ENCODE measurements at places on chromosomes 3 and 15.
A peak's percentile ranks its signal among the peaks of the same experiment; 100 is the strongest.

- peak; percentile 39 for DNase-seq
These were observed 37.6 kb upstream of the SLC9A9 start for GRCh38 chr3:143885780-143886427.

DNA sequence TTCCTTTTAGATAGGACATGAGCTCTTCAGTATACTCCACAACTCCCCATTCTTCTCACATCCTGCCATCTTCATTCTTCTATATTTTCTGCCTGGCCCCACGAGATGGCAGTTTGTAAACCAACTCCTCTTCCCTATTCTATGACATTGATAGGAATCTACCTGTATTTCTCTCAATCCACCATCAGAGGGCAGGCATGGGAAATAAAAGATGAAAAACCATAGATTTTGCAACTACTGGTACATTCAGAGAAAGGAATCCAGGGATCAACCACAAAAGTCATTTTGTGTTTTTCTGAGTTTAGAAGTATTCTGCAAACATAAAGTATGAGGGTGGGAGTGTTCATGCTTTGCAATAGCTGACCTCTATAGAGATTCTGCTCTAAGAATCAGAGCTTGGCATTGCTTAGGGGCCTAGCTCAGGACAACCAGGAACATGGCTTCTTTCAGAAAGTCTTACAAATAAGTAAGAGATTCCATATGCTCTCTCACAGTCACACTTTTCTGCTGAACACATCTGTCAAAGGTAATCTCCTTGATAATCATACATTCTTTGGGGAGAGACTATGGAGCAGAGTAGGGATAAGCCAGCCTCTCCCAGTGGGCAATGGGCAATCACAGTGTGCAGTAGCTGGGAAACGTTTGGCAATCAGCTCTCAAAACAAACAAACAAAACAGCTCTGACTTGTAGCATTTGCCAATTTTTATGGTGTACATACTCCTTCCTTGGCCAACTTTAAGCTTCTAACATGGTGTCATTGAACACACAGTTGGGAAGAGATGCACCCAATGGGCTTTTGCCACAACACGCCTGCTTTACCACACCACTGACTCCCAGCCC, 43.1 kb upstream of the SLC25A36 start:
- DNase-seq, result peak; percentile 27

- DNase-seq, result no peak
These were observed 118.6 kb downstream of the SMAD6 start for GRCh38 chr15:66820481-66821176.

DNA sequence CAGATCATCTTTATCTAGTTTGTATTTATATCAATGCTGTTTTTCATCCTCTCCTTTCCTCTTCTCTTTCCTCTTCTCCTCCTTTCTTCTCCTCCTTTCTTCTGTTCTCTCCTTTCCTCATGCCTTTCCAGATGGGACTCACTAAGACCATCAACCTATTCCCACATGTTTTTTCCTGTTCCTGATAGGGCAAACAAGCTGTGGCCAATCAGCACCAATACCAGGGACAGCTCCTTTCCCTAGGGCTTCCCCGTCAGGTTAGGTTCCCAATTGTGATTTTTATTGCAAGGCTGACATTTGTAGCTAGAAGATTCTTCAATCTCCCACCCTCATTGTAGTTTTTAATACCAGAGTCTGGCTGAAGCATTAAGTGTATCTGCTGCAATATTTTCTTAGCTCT, 76.3 kb upstream of the COL8A1 start:
- no peak for DNase-seq

GRCh38 chr15:36265422-36265821, 314.0 kb upstream of the CDIN1 start:
- DNase-seq, result no peak

Measured in activated naive CD4-positive, alpha-beta T cell treated with anti-CD3 and anti-CD28 coated beads, Interleukin-2, amount 10 ng/mL, durations not matched to agents 7 days and 5 days (primary cell).